Cardiac fibroblast (primary cell): ENCODE measurements at places on chromosomes 1 and 21.
A peak's percentile ranks its signal among the peaks of the same experiment; 100 is the strongest.

DNA sequence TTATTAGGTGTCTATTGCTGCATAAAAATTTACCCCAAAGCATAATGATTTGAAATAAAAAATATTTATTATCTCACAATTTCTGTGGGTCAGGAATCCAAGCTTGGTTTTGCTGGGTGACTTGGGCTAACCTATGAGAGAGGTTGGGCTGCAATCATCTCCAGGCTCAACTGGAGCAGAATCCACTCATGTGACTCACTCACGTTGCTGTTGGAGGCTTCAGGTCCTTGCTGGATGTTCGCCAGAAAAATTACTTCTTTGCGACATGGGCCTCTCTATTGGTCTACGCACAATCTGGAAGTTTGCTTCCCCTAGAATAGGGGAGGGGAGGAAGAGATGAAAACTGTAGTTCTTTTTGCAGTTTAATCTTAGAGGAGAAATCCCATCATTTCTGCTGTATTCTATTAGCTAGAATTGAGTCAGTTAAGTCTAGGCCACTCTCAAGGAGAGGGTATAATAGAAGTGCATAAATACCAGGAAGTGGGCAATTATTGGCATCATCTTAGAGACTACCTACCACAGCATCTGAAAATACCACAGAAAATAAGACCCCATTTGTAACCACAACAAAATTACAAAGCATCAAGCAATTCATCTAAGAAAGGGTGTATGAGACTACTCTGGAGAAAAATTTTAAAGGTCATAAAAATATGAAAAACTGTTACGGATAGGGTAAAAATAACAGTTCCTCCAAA, 5.7 kb upstream of the FASLG start:
- DNase-seq = peak; percentile 38

GRCh38 chr1:9767964-9768668, 55.6 kb downstream of the CLSTN1 start:
- no peak for DNase-seq

DNA sequence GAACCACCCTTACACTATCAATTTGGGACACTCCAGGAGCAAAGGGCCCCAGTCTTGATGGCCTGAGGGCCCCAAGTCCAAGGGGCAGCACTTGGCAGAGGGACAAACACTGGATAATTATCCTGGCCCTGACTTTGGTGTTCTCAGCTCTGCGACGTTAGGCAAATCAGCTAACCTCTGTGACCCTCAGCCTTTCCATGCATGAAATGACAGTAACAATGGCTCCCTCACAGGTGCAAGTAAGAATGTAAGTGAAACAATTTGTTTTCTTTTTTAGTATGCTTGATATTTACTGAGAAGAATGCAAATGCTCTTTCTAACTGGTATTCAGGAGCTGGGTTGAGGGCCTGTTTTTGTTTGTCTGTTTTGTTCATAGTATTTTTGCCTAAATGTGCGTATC, 61.6 kb upstream of the PRDX6 start:
- no peak for DNase-seq

- peak; percentile 45 for DNase-seq
Measured at GRCh38 chr1:89698624-89699023, 65.7 kb downstream of the LRRC8C start.

GRCh38 chr1:7335224-7335879, 435.7 kb upstream of the VAMP3 start:
- DNase-seq = no peak

DNA sequence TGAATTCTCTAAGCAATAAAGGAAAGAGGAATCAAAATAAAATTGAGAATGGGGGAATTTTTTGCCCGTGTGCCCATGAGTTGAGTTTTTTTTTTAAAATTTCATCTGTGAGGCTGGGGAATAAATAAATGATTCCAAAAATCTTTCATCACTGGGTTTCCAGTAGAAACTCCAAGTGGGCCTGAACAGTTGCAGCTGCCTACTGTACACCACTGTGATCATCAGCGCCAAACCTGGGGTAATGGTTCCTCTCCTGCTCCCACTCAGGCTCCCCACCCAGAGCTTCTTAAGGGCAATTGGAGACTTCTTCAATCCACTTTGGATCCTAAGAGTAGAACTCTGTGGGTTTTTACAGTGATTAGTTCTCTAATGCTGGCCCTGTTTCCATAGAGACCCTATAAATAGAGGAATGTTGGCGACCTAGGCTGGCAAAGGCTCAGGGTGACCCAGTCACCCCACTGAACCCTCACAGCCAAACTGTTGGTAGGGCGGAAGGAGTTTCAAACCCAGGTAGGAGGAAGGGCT, 9.3 kb downstream of the TMCC2 start:
- DNase-seq = no peak

- peak; percentile 53 for DNase-seq
Measured at GRCh38 chr1:31822766-31823165, 6.9 kb upstream of the SPOCD1 start.

DNA sequence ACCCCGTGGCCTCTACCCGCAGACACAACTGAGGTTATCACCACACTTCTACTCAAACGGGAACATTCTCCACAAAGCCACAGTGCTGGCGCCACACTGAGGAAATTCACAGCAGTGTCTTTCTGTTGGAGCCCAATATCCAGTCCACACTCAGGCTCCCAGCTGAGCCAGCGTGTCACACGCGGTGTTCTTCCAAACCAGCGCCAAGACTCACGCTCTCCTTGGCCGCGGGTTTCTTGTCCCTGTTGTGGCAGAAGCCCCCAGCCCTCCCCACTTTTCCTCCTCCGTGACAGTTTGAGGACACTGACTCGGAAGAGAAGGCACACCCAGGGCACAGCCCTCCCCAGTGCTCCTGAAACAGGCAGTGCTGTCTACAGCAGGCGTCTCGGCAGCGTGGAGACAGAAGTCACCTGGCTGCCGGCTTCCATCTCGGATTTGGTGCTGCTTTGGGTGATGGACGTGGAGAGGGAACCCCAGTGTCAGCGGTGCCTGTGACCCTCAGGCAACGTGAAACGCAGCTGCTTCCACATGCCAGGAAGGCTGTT, 35.4 kb upstream of the AGPAT3 start:
- DNase-seq = no peak

GRCh38 chr1:49416758-49417157, 607.0 kb downstream of the AGBL4 start:
- no peak for DNase-seq
